ENCODE measurements at places on chromosomes 3 and 15.

- no peak for DNase-seq
Observed at GRCh38 chr3:59752925-59753324, 703.1 kb upstream of the CFAP20DC start.

GRCh38 chr15:81723701-81724100 lies 322.1 kb downstream of the MEX3B start:
- DNase-seq = no peak

GRCh38 chr3:69052472-69052898 lies 352 bp upstream of the TMF1 start:
- no peak for DNase-seq

DNA sequence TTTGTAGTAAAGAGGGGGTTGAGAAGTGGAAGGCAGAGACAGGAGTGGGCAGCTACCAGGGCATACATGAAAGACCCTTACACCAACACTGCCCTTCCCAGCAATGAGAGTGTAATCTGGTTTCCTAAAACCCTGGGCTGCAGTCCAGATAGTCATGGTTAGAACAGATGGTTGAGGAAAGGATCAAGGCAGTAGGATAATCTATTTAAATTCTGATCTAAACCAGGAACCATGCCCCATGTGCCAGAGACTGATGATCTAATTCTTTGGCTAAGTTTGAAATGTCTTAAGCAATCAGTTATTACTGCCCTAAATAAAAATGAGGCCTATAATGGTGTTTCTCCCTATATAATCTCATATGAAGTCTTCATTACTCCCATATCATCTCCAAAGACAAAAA lies 59.6 kb downstream of the PRTG start:
- DNase-seq = no peak

DNA sequence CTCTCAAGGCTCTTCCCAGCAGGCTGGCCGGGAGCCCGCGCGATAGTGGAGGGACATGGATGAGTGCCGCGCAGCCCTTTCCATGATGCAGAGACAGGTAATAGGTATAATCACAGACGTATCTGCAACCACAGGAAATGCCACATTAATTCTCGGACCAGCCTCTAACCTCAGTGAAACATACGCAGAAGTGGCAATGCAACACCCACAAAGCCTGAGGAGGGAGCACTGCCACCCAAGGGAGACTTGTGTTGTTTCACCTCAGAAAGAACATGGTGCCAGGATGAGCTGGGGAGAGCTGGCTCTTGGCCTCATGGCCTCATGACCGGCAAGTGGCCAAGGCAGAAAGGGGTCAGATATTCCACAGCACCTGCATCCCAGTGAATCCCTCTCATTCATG lies 39.0 kb downstream of the PGPEP1L start:
- DNase-seq = no peak

DNA sequence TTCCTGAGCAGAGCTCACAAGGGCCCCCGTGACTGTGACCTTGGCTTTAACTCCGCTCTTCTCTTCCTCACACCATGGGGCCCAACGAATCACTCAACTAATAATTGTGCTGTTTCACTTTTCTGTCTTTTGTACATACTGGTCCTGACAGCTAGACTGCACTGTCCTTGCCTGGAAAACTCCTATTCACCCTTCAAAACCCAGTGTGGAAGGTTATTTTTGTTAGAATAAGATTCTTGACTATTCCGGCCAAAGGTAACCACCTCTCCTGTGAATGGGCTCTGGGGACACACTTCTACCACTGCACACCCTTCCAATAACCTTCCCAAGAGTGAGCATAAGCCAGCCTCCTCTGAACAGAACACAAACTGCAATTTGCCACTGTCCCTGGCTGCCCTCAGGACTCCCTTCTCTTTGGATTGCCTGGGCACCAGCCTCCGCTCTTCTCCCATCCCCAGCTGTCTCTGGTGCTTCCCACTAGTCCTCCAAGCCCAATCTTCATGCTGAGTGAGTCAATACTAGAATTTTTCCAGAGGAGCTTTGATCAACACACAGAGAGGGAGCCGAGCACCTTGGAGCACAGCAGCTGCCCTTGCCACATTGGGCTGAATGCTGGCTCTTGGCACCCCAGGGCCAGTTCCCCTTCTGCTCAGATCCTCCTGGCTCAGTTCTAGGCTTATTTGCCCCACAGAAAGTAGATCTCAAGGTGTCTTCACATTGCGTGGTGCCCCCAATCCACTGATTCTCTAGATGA lies 2.1 kb downstream of the SCN5A start:
- no peak for DNase-seq

DNA sequence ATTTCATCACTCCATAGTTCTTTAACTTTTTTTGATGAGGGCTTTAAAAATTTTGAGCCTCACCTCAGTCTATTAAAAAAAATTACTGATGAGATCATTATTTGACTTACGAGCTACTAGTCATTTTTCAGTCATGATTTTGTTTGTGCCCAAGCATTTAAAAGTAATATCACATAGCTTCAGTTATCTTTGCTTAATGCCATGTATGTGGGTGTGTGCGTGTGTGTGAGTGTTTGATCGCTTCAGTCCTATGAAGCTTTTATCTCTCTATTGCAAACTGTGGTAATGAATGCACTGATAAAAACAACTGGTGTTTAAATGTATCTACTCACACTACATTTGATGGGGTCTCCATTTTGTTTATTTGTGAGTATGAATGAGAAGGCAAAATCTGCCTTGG lies 49.8 kb downstream of the RSRC1 start:
- no peak for DNase-seq

GRCh38 chr3:129934234-129935123 lies 40.0 kb upstream of the TRH start:
- DNase-seq = peak; percentile 23

DNA sequence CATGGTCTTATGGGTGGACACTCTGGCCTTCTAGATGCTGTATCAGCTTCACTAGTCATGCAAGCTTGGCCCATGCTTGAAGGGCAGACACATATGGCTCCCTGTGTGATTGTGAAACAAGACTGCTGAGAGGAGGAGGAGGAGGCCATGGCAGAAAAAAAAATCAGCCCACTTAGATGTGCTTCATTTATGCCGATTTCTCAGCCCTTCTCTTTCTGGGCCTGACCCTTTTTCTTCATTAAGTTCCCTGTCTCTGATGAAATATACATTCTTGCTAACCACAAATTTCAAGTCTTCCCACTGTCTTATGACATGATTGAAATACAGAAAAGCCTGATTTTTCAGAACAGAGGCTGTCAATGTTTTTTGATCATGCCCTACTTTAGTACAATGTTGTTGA lies 213.0 kb upstream of the FEZF2 start:
- no peak for DNase-seq

GRCh38 chr15:46732060-46732459 lies 985.2 kb upstream of the SEMA6D start:
- DNase-seq = no peak

DNA sequence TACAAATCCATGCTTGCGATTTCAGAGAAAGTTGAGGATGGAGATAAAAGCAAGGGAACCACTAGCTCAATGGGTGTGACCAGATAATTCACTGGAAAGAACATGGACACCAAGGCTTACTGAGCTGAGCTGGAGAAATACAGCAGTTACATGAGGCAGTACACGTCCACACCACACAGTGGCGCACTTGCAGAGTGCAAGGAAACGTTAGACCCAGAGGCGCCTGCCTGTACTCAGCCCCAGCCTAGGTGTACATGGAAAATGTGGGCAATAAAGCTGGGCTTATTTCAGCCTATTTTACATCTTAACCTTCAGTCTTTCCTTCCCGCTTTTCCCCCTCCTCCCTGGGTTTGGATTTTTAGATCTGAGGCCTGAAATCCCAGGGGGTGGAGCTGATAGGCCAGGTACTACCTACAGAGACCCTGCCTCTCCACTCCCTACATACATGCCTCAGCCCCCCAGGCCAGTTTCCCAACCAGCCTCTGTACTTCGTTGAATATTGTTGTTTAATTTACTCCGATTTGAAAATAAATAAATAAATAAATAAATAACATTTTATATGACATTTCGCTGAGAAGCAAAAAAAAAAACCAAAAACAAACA lies 60.1 kb downstream of the PCOLCE2 start:
- DNase-seq = peak; percentile 70

- DNase-seq = no peak
Observed at GRCh38 chr3:196115678-196116083, 33.8 kb upstream of the TFRC start.

DNA sequence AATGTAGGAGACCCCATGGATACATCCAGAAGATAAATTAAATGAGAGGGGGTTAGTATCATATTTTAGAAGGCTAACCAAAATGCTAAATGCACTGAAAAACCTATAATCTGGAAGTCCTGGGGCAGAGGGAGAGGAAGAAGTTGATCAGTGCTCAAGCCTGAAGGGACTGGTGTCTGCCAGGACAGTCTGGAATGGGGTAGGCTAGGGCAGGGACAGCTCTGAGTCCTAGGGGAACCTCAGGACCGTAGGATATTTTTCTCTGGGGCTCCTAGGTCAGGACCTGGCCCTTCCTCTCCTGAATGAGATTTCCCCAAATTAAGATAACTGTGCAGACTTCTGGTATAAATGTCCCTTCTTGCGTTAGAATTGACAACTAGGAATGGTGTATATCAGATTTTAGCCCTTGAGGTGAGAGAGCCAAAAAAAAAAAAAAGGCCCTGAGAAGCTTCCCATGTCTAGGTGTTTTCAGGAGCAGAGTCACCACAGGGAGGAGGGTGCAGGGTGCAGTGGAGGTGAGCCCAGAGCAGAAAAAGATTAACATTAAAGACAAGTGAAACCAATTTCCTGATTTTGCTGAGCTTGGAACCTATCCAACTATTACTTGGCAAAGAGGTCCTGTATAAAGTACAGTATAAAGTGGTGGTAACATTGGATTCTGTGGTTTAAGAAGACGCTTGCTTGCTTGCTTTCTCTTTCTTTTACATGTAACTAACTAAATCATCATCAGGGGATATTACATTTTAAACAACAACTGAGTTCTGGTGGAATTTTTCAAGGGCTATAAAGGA lies 63.5 kb downstream of the HACD2 start:
- no peak for DNase-seq

DNA sequence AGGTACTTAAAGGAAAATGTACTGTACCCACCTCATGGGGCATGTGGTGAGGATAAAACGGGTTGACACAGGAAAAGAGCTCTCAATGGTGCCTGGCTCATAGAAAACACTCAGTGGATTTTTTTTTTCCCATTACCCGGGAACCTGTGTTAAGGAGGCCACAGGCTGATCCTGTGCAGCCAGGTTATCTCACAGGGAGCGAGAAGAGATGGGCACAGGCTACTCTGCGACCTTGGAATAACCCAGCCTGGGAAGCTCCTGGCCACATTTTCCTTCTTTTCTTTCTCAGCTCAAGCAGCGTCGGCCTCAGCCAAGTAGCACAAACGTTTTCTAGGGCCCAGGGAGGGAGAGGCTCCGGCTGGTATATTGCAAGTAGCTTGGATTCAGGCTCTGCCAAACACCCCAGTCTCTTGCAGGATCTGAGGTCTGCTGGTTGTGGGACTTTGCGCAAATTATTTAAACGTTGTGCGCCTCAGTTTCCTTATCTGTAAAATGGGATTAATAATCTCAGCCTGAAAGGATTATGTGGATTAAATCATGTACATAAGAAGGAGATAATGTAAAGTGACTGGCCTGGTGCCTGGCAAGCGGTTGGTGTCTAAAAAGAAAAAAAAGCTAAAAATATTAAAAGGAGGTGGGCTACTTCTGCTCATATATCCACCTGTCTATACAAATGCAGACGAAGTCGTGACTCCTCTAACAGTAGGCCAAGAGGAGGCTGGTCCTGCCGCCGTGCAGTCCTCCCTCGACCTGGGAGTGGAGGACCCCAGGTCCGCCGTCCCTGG lies 2.2 kb downstream of the FURIN start:
- DNase-seq = no peak

DNA sequence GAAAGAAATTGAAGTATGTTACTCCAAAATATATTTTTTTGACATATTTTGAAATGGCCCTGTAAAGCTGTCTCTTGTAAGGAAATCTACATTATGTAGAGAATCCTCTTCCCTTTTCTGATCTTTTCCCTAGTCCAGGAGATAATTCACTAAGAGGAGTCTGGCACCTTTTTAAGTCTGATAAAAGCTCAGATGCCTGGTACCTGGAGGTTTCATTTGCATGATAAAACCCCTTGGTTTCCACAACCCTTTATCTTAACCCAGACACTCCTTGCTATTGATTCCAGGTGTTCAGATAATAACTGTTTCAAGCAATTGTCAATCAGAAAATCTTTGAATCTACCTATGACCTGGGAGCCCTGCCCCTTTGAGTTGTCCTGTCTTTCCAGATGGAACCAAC lies 26.5 kb downstream of the FGF12 start:
- DNase-seq = no peak

DNA sequence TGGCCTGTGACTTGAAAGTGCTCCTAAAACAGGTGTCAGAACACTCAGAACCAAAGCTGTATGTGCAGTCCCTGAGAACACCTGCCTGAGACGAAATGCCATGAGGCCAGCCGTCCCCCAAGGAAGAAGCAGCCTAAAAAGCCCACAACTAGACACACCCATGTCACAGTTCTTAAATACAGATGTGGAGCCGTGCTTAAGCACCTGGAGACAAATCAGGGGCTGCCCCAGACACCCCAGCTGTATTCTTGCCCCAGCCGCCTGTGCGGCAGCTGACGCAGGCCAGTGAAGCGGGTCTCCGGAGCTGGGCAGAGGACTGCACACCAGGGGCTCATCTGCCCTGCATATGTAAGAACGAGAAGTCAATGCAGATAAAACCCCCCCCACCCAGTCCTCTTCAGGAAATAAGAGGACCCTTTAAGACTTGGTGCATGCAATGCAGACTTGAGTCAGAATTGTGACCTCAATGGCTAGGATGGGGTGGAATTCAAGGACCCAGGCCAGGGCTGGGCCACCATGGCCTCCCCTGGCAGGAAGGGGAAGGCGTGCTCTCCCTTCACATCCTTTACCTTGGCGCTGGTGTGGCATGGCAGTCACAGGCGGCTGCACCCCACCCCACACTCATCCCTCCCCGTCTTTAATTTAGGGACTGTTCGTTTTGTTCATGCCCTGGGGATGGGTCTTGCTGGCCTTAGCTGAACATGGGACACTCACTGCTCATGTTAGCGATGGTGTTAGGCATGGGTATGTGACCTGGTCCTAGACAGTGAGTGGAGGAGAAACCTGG lies 27.7 kb upstream of the PLXNA1 start:
- no peak for DNase-seq

DNA sequence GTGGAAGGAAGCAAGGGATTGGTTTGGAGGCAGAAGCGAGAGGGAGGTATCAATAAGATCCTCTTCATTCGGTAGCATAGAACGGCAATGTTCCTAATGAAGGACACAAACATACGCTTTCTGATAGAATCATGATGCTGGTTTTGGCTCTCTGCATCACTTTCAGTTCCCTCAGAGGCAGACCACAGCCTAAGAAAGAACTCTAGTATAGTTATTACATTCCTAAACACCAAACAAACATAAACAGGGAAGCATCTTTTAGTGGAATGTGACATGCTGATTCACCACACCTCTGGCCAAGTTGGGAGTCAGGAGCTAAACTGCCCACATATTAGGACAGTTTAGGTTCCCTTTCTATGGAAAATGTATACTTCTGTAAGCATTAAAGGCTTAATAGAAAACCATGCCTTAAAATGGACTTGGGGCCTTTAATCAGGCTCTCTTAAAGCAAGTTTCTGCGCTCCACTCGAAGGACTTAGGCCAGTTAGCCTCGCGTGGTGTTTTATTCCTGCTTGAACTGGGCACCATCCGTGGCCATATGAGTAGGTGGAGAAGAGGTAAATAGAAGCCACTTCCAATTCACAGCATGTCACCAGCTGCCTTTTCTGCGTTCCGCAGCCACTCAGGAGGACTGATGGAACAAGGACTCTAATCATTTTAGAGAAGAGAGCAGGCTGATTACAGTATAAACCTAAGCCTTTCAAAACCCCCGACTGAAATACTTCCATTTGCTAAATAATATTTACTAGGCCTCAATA lies 53.7 kb downstream of the CD47 start:
- DNase-seq = no peak

- peak; percentile 42 for DNase-seq
Observed at GRCh38 chr3:184154885-184155643, at the start of gene DVL3. TSS of gene DVL3 (plus strand) at chr3:184155377. CDS start at chr3:184155636, 259 bp downstream.
